HT1080 (cell line): ENCODE measurements at places on chromosomes 13 and 19. TPM values are rescaled to one million over a fixed set of nuclear protein-coding genes. Genes with fewer than 3 reads are reported as not detected.

The STAP2 gene
- total RNA-seq: 2.3 and 3.6 TPM in 2 replicates

DNA sequence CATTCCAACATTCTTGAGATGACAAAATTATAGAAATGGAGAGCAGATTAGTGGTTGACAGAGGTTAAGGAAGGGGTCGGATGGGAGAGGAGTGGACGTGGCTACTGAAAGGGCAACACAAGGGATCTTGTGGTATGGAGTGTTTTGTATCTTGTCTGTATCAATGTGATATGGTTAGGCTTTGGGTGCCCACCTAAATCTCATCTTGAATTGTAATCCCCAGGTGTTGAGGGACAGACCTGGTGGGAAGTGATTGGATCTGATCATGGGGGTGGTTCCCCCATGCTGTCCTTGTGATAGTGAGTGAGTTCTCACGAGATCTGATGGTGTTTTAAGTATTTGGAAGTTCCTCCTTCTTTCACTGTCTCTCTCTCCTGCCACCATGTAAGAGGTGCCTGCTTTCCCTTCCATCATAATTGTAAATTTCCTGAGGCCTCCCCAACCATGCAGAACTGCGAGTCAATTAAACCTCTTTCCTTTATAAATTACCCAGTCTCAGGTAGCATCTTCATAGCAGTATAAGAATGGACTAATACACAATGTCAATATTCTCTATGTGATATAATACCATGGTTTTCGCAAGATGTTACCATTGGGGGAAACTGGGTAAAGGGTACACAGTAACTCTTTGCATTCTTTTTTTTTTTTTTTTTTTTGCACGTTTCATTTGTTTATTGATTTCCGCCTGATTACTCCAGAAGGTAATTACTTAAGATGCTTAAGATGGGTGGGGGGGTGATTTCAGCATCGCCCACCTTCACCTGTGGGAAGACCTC is 4.9 kb upstream of the IFNL4 start:
- DNase-seq: no peak

- no peak for DNase-seq
Observed at GRCh38 chr13:44393391-44393790, 19.8 kb downstream of the SERP2 start.

DNA sequence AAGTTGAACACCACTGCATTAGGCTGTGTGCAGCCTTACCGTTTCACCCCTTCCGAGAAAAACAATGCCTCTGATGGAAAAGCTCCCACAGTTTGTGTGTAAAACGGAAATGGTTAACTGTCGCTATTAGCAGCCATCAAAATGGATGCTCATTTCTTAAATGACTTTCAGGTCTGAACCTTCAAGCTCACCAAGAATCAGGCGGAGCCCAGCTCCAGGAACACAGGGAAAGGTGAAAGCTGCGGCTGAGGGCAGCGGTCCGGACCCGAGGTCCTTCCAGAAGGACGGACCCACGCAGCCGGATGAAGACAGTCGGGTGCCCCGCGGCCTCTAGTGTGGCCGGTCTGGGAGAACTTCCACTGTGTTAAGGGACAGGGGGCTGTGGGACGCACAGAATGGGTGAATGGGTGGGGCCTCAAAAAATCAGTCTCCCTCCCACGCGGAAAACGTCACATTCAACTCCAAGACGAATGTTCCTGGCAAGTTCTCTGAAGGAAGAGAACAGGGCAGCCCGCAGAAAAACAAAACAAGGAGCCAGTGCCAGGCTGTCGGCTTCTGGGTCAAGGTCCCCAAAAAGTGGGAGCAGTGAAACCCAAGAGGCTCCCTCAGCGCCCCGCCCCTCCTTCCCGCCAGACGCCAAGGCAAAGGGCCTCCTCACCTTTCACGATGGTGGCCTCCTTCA is 4.9 kb downstream of the IRS2 start:
- DNase-seq: no peak

- DNase-seq: no peak
Observed at GRCh38 chr19:41682437-41682836, 5.6 kb downstream of the CEACAM7 start.

The SOX1 gene
- total RNA-seq: not detected in 2 replicates

The PEAK3 gene
- total RNA-seq: 0.03 and 0.35 TPM in 2 replicates

- peak; percentile 85 for DNase-seq
Observed at GRCh38 chr19:32691291-32691951, at the start of gene NUDT19. Gene NUDT19 (plus strand): TSS chr19:32691821. CDS start chr19:32691961, 140 bp downstream.

The CEACAM7 gene
- total RNA-seq: not detected in 2 replicates

The ERICH4 gene
- not detected in 2 replicates for total RNA-seq

The FAAP24 gene
- total RNA-seq: 3.2 and 4.1 TPM in 2 replicates

GRCh38 chr13:44739120-44739519 is 163.0 kb upstream of the TSC22D1 start:
- no peak for DNase-seq

- no peak for DNase-seq
Observed at GRCh38 chr13:108225440-108225839, 7.2 kb downstream of the ABHD13 start.

The PEG3 gene
- total RNA-seq: not detected in 2 replicates

DNA sequence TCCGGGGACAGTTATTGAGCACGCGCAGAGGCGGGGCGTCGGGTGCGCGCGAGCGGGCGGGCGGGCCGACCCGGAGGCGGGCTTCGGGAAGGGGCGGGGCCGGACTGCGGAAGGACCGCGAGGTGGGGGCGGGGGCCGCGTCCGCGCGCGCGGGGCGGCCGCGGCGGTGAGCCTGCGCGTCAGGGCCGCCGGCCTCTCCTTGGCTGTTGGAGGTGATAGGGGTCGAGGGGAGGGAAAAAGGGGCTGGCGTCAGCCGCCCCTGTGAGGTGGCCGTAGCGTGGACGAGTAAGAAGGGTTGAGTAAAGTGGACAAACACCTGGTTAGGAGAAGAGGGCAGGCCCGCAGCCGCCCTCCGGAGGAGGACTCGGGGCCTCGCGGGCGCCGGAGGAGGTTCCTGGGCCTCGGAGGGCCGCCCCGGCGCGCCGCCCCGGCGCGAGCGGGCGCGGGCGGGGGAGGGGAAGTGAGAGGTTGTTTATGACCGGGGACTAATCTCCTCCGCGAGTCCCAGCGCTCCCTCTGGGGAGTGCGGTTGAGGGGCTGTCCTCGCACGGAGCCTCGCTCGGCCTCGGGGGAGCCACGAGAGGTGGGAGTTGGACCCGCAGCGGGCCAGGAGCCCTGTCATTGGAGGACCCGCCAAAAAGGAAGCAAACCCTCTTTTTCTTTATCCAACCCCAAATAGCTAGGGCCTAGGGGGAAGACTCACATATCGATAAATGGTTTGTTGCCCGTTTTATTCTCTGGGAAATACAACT is 547 bp upstream of the INTS6 start:
- peak; percentile 81 for DNase-seq

DNA sequence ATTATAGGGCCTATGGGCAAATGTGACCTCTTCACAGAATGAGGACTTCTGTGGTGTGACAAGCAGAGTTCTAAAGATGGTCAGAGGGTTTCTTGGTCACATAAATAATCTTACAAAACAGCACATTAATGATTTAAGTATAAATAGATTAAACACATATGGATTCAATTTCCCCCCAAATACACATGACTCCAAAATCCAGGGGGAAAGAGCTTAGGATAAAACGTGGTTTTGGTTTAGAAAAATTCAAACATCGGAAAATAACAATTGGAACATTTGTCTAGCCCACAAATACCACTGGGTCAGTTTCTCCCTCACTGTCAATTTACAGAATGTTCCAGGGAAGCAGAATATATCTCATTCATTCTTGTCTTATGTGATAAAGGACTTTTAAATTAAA is 283.1 kb downstream of the COG6 start:
- no peak for DNase-seq
